ENCODE measurements at places on chromosomes 7 and 10. TPM values are rescaled to one million over a fixed set of nuclear protein-coding genes. Genes with fewer than 3 reads are reported as not detected.

EBLN1 gene
- not detected for total RNA-seq

MMRN2 gene
- 2.0 TPM for total RNA-seq

HGF gene
- total RNA-seq: 282 TPM

HKDC1 gene
- total RNA-seq: 0.14 TPM

ZP3 gene
- 0.43 TPM for total RNA-seq

NRAP gene
- not detected for total RNA-seq

HOXA7 gene
- total RNA-seq: 0.44 TPM

LAMB1 gene
- total RNA-seq: 409 TPM

FGFR2 gene
- 2.6 TPM for total RNA-seq

PIK3AP1 gene
- total RNA-seq: 0.43 TPM

NRP1 gene
- total RNA-seq: 421 TPM

MDH2 gene
- total RNA-seq: 47.0 TPM

IFRD1 gene
- total RNA-seq: 47.5 TPM

CUBN gene
- total RNA-seq: 3.7 TPM

PRXL2A gene
- total RNA-seq: 33.0 TPM

CYP26C1 gene
- total RNA-seq: not detected

IDI2 gene
- not detected for total RNA-seq

NOD1 gene
- total RNA-seq: 4.6 TPM

NUDT13 gene
- 2.0 TPM for total RNA-seq

ACBD7 gene
- not detected for total RNA-seq

DENND2A gene
- total RNA-seq: 0.44 TPM

CPXM2 gene
- total RNA-seq: 0.72 TPM

FAM25G gene
- total RNA-seq: not detected

GALNT17 gene
- total RNA-seq: not detected

Data from placental pericyte (primary cell).